Osteoblast (primary cell): ENCODE measurements at places on chromosomes 3 and 15. TPM values are rescaled to one million over a fixed set of nuclear protein-coding genes. Genes with fewer than 3 reads are reported as not detected.

The GOLGA6L4 gene
- 1.5 and 1.8 TPM in 2 replicates for total RNA-seq

The P2RY14 gene
- not detected in 2 replicates for total RNA-seq

The KLHL18 gene
- 17.1 and 21.4 TPM in 2 replicates for total RNA-seq

The PCOLCE2 gene
- total RNA-seq: 19.7 and 21.4 TPM in 2 replicates

The MESP1 gene
- under 0.01 TPM in 2 replicates for total RNA-seq

The DPPA4 gene
- total RNA-seq: not detected in 2 replicates

The SLC51A gene
- not detected in 2 replicates for total RNA-seq

The FBLN2 gene
- total RNA-seq: 46.0 and 54.6 TPM in 2 replicates

The MYEF2 gene
- 0.88 and 1.1 TPM in 2 replicates for total RNA-seq

The TRIP4 gene
- 10.9 and 14.1 TPM in 2 replicates for total RNA-seq

The CACNA1D gene
- total RNA-seq: under 0.01 and 0.29 TPM in 2 replicates

The FAM227B gene
- total RNA-seq: 4.3 and 6.2 TPM in 2 replicates

The SPSB4 gene
- total RNA-seq: not detected in 2 replicates

The LYZL4 gene
- total RNA-seq: not detected in 2 replicates

The PROS1 gene
- total RNA-seq: 87.5 and 97.4 TPM in 2 replicates

The LEKR1 gene
- total RNA-seq: 0.36 and 1.5 TPM in 2 replicates

The AGBL1 gene
- not detected in 2 replicates for total RNA-seq

The POLQ gene
- 1.4 and 1.5 TPM in 2 replicates for total RNA-seq

The SLC9A9 gene
- total RNA-seq: 6.5 and 8.3 TPM in 2 replicates

The CFAP92 gene
- total RNA-seq: not detected in 2 replicates

The CLDN16 gene
- total RNA-seq: under 0.01 TPM in 1 of 2 replicates, not detected in the other

The ARRDC4 gene
- 17.0 and 33.6 TPM in 2 replicates for total RNA-seq

The MORC1 gene
- total RNA-seq: not detected in 2 replicates

The FEZF2 gene
- not detected in 2 replicates for total RNA-seq

The NPAP1 gene
- not detected in 2 replicates for total RNA-seq

The GOLGA6A gene
- total RNA-seq: under 0.01 TPM in 1 of 2 replicates, not detected in the other

The ACKR4 gene
- total RNA-seq: 0.72 TPM in 1 of 2 replicates, not detected in the other

The SLC12A8 gene
- 33.0 and 36.2 TPM in 2 replicates for total RNA-seq

The MKRN3 gene
- total RNA-seq: 0.36 and 0.59 TPM in 2 replicates

The TICRR gene
- total RNA-seq: 0.72 and 0.88 TPM in 2 replicates

The TIMP4 gene
- total RNA-seq: 2.4 and 3.3 TPM in 2 replicates

The PTPN9 gene
- 23.9 and 24.2 TPM in 2 replicates for total RNA-seq

The PLSCR1 gene
- 35.1 and 48.3 TPM in 2 replicates for total RNA-seq

The SNTN gene
- not detected in 2 replicates for total RNA-seq

The C3orf85 gene
- not detected in 2 replicates for total RNA-seq

The ARMC8 gene
- total RNA-seq: 45.7 and 59.0 TPM in 2 replicates

The GHSR gene
- not detected in 2 replicates for total RNA-seq

The MELTF gene
- total RNA-seq: 2.4 and 5.1 TPM in 2 replicates

The CCK gene
- not detected in 2 replicates for total RNA-seq

The EPHB1 gene
- total RNA-seq: 0.36 and 1.5 TPM in 2 replicates

The HRH1 gene
- 9.8 and 12.4 TPM in 2 replicates for total RNA-seq

The ADAMTS7 gene
- total RNA-seq: 32.4 and 34.0 TPM in 2 replicates

The CFAP91 gene
- total RNA-seq: 0.36 and 0.59 TPM in 2 replicates

The PRR23B gene
- total RNA-seq: not detected in 2 replicates

The RLBP1 gene
- total RNA-seq: under 0.01 TPM in 2 replicates

The TBC1D23 gene
- 64.4 and 64.5 TPM in 2 replicates for total RNA-seq

The CLASP2 gene
- total RNA-seq: 52.1 and 61.0 TPM in 2 replicates

The VPS18 gene
- total RNA-seq: 55.4 and 60.8 TPM in 2 replicates

The ARHGEF3 gene
- 21.7 and 22.7 TPM in 2 replicates for total RNA-seq

The SNX4 gene
- total RNA-seq: 34.5 and 36.2 TPM in 2 replicates

The SPINT1 gene
- 0.72 and 0.88 TPM in 2 replicates for total RNA-seq

The MST1R gene
- 0.72 and 1.8 TPM in 2 replicates for total RNA-seq

The CKMT1A gene
- total RNA-seq: not detected in 2 replicates

The XCR1 gene
- not detected in 2 replicates for total RNA-seq

The OSTN gene
- under 0.01 TPM in 1 of 2 replicates, not detected in the other for total RNA-seq

The SETD2 gene
- 37.1 and 39.8 TPM in 2 replicates for total RNA-seq

The RBMS3 gene
- 80.4 and 81.1 TPM in 2 replicates for total RNA-seq

The SOX2 gene
- not detected in 2 replicates for total RNA-seq

The RTP3 gene
- not detected in 2 replicates for total RNA-seq

The PIK3CB gene
- total RNA-seq: 14.5 and 16.8 TPM in 2 replicates
